HFFc6 (cell line): ENCODE measurements at places on chromosomes 6 and 20. TPM values are rescaled to one million over a fixed set of nuclear protein-coding genes. Genes with fewer than 3 reads are reported as not detected.

DNA sequence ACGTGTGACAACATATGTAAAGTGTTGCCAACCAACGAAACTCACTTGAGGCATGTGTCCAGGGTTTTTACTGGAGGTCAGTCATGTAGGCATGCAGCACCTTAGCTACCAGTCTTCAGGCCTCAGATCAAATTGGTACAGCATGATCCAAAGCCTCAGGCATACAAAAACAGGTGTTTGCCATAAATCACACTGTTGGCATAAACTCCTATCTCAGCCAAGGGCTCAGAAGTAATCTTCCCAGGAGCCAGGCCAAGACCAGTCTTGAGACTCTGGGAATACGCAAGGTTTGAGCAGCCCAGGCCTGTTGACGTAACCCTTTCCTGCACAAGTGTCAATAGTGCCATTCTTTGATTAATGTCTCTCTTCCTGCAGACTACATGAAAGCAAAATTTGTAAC is 163.5 kb downstream of the PRL start:
- H3K36me3 ChIP-seq = no peaks in the 10 kb centered on the region
- H3K27me3 ChIP-seq = no peaks in the 10 kb centered on the region; the same call in 1 of the 2 replicates
- H3K4me3 ChIP-seq = no peak overlapping the region
- no peak for DNase-seq

DNA sequence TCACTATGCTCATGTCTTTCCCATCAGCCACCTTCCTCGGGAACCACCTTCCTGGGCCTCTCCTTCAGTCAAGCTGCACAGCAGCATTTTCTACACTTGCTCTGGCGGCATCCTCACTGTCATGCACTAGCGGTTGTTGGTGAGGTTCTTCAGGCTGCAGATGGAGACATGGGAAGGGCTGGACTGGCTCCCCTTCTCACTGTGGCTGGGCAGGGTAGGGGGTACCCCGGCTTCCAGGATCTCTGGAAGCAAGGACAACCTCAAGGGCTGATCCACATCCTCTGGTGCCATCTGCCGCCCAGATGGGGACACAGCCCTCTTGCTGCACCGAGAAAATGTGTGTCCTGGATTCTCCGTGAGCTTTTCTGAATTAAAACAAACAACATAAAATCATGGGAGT is 180.1 kb upstream of the RNF24 start:
- no peaks in the 10 kb centered on the region; the same call in none of the 2 replicates for H3K27me3 ChIP-seq
- H3K4me3 ChIP-seq = no peak overlapping the region
- H3K27ac ChIP-seq = no peak overlapping the region
- H3K36me3 ChIP-seq = no peaks in the 10 kb centered on the region

DNA sequence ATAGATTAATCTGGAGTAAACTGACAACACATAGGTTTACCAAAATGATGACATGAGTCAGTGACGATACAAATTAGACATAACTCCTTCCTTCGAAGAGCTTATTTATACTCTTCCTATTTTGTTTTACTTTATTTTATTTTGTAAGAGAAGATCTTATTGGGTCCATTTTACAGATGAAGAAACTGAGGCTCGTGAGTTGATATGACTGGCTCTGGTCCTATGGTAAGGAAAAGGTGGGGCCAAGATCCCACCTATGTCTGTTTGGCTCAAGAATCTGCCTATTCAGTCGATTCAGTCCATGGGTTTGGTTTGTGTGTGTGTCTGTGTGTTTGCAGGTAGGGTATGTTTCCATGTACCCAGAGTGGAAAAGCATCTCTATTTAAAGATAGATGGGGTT is 8.4 kb upstream of the R3HDML start:
- H3K4me1 ChIP-seq = no peaks in the 10 kb centered on the region
- H3K36me3 ChIP-seq = no peaks in the 10 kb centered on the region
- H3K27me3 ChIP-seq = peaks cover 33% of the 10 kb centered on the region
- H3K4me3 ChIP-seq = no peak overlapping the region

GRCh38 chr6:88558981-88559380 is 392.8 kb upstream of the CNR1 start:
- H3K27me3 ChIP-seq = no peaks in the 10 kb centered on the region; the same call in 1 of the 2 replicates
- no peak overlapping the region for H3K27ac ChIP-seq
- no peaks in the 10 kb centered on the region for H3K4me1 ChIP-seq

DNA sequence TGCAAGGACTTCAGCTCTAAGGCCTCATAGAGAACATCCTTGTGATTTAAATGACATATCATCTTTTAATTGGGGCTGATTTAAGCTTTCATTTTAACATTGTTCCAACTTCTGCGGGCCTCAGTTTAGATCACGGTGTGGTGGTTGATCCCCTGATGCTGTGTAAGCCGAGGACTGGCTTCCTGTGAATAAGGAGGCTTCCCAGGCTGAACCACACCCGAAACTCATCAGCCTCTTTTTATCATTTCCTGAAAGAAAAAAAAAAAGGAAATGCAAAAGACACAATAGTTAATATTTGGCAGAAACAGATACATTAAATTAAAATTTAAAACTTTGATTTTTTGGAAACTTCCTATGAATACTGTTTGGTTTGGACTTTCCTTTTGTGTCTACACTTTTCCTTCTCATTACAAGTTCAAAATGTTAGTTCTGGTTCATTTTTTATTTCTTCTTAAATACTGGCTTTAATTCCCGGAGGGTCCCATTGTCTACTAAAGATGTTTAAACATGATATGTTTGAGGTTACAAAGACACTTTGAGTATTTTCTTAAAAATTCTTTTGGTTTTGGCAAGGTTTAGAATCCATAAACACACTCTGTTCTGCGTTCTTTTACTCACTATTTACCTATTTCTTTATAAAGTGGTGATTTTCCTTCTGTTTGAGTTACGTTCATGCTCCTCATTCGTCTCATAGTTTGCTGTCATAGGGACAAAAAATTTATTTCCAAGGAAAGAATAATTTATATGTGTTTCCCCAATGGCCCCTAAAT is 230.0 kb upstream of the SULF2 start:
- peaks cover 3% of the 10 kb centered on the region; the same call in 1 of the 2 replicates for H3K27me3 ChIP-seq
- DNase-seq = no peak
- no peaks in the 10 kb centered on the region for H3K4me1 ChIP-seq
- H3K36me3 ChIP-seq = peaks cover 11% of the 10 kb centered on the region
- H3K4me3 ChIP-seq = no peak overlapping the region

DNA sequence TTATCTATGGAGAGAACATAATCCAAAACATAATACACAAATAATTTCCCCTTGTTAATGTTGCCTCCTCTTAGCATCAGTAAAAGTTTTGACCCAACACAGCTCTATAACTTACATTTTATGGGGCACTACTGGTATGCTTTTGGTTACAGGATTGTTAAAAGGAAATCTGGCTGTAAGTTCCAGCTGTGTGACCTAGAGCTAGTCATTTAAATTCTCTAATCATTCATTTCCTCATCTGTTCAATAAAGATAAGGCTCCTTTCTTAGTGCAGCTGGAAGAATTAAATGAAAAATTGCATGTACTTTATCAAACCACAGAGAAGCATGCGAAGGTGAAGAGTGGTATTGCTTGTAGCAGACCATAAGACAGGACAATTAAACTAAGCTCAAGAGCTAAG is 4.6 kb downstream of the SLC17A2 start:
- H3K27ac ChIP-seq = no peak overlapping the region
- H3K4me1 ChIP-seq = no peaks in the 10 kb centered on the region
- no peak overlapping the region for H3K4me3 ChIP-seq
- no peaks in the 10 kb centered on the region for H3K36me3 ChIP-seq
- H3K27me3 ChIP-seq = peaks cover 4% of the 10 kb centered on the region; the same call in 1 of the 2 replicates

DNA sequence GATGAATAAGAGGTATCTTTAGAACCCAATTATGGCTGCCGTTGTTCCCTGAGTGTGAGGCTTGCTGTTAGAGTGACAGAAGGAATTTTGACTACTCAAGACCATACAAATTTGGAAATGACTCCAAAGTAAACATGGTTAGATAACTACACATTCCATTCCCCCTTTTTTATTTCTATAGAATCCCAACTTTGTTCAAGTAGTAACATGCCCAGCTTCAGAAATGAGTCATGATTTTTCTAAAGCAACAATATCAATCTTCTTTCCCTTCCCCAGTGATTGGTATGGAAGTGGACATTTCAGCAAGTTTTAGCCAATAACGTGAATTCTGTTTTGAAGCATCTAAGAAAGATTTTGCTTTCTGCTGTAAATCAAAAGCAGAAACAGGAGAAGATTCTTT is 37.8 kb downstream of the HCRTR2 start:
- H3K27ac ChIP-seq = no peak overlapping the region
- H3K36me3 ChIP-seq = no peaks in the 10 kb centered on the region
- H3K27me3 ChIP-seq = no peaks in the 10 kb centered on the region
- no peak overlapping the region for H3K4me3 ChIP-seq
- DNase-seq = no peak

- no peak for DNase-seq
- H3K27ac ChIP-seq = no peak overlapping the region
- peaks cover 6% of the 10 kb centered on the region; the same call in 1 of the 2 replicates for H3K36me3 ChIP-seq
Measured at GRCh38 chr6:17730078-17730704, 23.5 kb upstream of the NUP153 start.

GRCh38 chr6:69933239-69933638 is 66.9 kb downstream of the COL19A1 start:
- H3K36me3 ChIP-seq = no peaks in the 10 kb centered on the region
- no peak overlapping the region for H3K4me3 ChIP-seq
- H3K27ac ChIP-seq = no peak overlapping the region
- H3K4me1 ChIP-seq = no peaks in the 10 kb centered on the region

- DNase-seq = no peak
- H3K27ac ChIP-seq = no peak overlapping the region
- H3K27me3 ChIP-seq = peaks cover 1% of the 10 kb centered on the region; the same call in 1 of the 2 replicates
- H3K4me1 ChIP-seq = peaks cover 30% of the 10 kb centered on the region
- H3K36me3 ChIP-seq = no peaks in the 10 kb centered on the region
- H3K4me3 ChIP-seq = no peak overlapping the region
Measured at GRCh38 chr6:14790976-14791375, 454.9 kb upstream of the JARID2 start.

GRCh38 chr6:41646026-41646795 is 7.9 kb downstream of the MDFI start:
- H3K27me3 ChIP-seq = peaks cover 29% of the 10 kb centered on the region
- H3K36me3 ChIP-seq = no peaks in the 10 kb centered on the region
- no peak overlapping the region for H3K27ac ChIP-seq

IL17A gene
- total RNA-seq = not detected in 3 replicates

RBM24 gene
- 23.9 to 33.6 TPM (median 30.2 TPM) in 3 replicates for total RNA-seq

SPATS1 gene
- not detected in 3 replicates for total RNA-seq

BPI gene
- total RNA-seq = not detected in 3 replicates

CCN6 gene
- not detected in 3 replicates for total RNA-seq

PRND gene
- total RNA-seq = 0.18 to 0.61 TPM (median 0.60 TPM) in 3 replicates

MYCT1 gene
- 0.39 and 1.7 TPM in 2 replicates for total RNA-seq

EFCAB8 gene
- not detected in 3 replicates for total RNA-seq

SOBP gene
- 0.12 to 0.15 TPM in 2 of 3 replicates, not detected in the other for total RNA-seq

FILIP1 gene
- total RNA-seq = 0.11 and 0.16 TPM in 2 replicates

SERPINB1 gene
- 16.9 and 30.0 TPM in 2 replicates for total RNA-seq
